Endodermal cell (in vitro differentiated cells): ENCODE measurements at places on chromosomes 16 and 17. TPM values are rescaled to one million over a fixed set of nuclear protein-coding genes. Genes with fewer than 3 reads are reported as not detected.

The OR3A1 gene
- not detected in 2 replicates for total RNA-seq

The KRTAP2-1 gene
- not detected in 2 replicates for total RNA-seq

The ACSM2A gene
- not detected in 3 replicates for total RNA-seq

The CCDC78 gene
- 8.1 and 8.5 TPM in 2 replicates for total RNA-seq

The GPR142 gene
- total RNA-seq: 0.26 to 0.61 TPM (median 0.29 TPM) in 3 replicates

The SLC4A1 gene
- total RNA-seq: not detected in 3 replicates

The TMEM106A gene
- total RNA-seq: 10.8 to 12.9 TPM (median 11.3 TPM) in 3 replicates
